ENCODE measurements at places on chromosomes 11 and 22.

DNA sequence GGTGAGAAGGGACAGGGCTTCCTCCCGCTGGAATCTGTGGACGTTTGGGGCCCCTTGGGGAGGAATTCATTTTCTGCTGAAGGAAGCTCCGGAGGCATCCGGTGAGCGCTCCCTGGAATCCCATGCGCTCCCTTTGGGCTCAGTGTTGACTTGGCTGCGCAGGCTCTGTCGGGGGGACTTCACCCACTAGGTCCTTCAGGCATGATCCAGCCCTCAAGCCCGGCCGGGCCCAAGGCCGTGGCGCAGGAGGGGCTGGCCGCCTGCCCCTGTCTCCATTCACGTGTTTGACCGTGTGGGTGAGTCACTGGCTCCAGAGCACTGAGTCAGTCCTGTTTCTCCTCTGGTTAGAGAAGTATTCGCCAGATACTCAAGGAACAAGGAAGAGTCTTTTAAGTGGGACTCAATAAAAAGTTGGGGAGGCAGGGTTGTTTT, 1.4 kb downstream of the CTTN start:
- no peak for DNase-seq

GRCh38 chr11:59206635-59207034, 6.1 kb downstream of the MPEG1 start:
- peak; percentile 0 for DNase-seq

DNA sequence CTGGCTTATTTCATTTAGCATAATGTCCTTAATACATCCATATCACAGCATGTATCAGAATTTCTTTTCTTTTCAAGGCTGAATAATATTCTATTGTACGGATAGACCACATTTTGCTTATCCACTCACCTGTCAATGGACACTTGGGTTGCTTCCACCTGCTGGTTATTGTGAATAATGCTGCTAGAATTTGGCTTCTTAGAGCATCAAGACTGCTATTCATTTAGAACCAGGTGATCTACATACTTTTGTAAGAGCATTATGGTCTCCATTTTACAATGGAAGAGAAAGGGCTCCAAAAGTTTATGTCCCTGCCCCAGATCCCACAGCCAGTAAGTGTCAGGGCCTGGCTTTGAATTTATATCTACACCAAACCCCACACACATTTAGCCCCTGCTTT, 100.7 kb upstream of the CD82 start:
- peak; percentile 3 for DNase-seq

DNA sequence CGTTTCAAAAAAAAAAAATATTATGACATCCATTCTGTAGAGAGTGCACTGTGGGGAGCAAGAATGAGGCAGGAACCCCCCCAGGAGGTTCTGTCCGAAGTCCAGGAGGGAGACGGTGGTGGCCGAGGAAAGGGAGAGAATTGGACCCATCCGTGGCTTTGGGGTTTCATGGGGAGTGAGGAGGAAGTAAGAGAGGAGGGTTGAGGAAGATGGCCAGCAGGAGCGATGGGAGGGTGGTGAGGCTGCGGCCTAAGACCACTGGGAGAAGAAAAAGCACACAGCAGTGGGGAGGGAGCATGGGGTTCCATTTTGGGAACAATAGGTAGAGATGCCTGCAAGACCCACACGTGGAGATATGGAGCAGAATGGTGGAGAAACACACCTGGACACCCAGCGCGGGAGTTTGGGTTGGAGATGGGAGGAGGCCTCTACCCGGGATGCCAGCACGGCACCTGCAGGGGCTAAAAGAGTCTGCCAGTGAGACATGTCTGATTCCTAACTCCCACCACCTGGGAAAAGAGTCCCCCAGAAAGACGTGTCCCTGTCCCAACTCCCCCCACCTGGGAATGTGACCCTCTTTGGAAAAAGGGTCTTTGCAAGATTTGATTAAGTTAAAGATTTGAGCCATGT, 72.5 kb upstream of the SHANK2 start:
- no peak for DNase-seq

DNA sequence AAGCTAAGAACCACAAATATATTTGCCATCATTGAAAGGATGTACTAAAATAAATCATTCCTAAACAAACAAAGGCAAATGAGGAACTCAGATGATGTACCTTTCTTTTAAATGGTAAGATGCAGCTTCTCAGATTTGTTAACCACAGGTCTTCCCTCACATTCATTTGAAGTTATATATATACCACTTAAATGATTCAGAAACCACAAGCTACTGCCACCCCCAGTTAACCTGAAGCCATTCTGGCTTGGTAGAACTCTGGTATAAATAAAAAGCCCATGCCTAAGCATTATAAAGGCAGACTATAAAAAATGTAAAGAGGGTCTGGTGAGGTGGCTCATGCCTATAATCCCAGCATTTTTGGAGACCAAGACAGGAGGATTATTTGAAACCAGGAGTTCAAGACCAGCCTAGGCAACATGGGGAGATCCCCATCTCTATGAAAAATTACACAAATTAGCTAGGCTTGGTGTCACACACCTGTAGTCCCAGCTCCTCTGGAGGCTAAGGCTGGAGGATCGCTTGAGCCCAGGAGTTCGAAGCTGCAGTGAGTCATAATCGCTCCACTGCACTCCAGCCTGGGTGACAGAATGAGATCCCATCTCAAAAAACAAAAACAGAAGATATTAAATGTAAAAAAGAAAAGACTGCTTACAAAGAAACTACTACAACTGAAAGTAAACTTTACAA, 1185.3 kb downstream of the JRKL start:
- DNase-seq: no peak

Data from NCI-H510A treated with DMSO at 0.1 percent for 48 hours (cell line).